ENCODE measurements at places on chromosomes 3 and 15. TPM values are rescaled to one million over a fixed set of nuclear protein-coding genes. Genes with fewer than 3 reads are reported as not detected.

Gene UPK1B
- 12.4 TPM for total RNA-seq

Gene EIF5A2
- 9.7 TPM for total RNA-seq

Gene TPRG1
- total RNA-seq: 0.38 TPM

Gene ALDH1A3
- total RNA-seq: 26.0 TPM

Gene PAQR5
- total RNA-seq: 110 TPM

Gene RTP1
- not detected for total RNA-seq

Gene MINAR1
- 0.37 TPM for total RNA-seq

Gene TRPM1
- total RNA-seq: not detected

Gene C3orf85
- total RNA-seq: not detected

Gene RETNLB
- total RNA-seq: not detected

Gene SLC35G2
- total RNA-seq: 35.1 TPM

Gene BNIP2
- total RNA-seq: 67.8 TPM

Gene PIF1
- total RNA-seq: 17.4 TPM

Gene NISCH
- total RNA-seq: 13.8 TPM

Gene SYNPR
- not detected for total RNA-seq

Gene GXYLT2
- total RNA-seq: 1.5 TPM

Gene CIB2
- total RNA-seq: 31.3 TPM
